Thyroid gland (tissue), 4 donors: ENCODE measurements at places on chromosomes 5 and 9. TPM values are rescaled to one million over a fixed set of nuclear protein-coding genes. Genes with fewer than 3 reads are reported as not detected.

DNA sequence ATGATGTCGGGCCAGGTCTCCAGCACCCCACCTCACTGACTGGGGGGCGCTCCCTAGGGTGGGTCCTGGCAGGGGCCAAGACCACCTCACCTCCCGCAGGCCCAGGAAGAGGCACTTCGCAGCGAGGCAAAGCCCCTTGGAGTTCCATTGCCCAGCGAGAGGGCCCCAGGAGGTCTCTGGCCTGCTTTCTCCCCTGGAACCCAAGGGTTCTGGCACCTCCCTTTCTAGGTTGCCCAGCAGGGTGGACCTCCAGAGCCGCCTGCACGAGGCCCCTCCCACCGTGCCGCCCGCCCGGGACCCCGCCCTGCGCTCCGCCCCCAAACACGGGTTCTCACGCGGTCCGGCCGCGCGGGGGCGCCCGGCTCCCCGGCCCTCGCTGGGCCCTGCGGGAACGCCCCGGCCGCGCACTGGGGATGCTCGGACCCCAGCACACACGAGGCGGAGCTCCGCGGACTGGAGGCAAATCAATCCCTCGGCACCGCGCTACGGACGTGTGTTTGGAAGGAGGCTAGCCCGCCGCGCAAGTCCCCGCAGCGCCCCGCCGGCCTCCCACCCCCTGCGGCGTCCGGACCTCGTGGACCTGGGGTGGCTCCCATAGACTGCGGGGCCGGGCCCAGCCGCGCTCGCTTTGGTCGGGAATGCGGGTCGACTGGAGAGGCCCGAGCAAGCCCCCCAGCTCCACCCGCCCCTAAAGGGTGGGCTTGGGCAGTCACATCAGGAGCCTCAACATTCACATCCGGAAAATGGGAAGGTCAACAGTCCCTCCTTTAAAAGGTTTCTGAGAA lies 99.5 kb upstream of the LMX1B start:
- DNase-seq: peak; percentile 43

DNA sequence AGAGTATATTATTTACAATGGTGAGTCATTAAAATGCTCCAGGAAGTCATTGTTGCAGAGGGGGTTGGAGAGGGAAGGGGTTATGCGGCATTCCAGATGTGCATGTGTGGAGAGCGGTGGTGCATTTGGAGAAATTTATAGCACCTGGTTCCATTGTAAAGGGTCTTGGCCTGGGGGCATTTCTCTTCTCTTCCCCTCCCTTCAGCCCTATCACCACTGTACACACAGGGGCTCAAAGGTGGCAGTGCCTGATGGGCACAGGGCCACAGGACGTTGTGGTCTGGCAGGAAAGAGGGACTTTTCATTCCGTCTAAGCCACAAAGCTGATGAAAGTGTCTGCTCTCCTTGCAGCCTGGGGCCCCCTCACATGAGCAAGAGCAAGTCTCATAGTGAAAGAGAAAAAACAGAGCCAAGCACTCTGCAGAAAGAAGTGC lies 442.4 kb upstream of the ZNF462 start:
- DNase-seq: no peak

- no peak for DNase-seq
These were observed 12.9 kb downstream of the HAND1 start for GRCh38 chr5:154465169-154465568.

The SIT1 gene
- total RNA-seq: 3.8 TPM

The KCNV2 gene
- not detected for total RNA-seq

The ATG10 gene
- 8.5 TPM for total RNA-seq
